Endothelial cell of coronary artery (primary cell): ENCODE measurements at places on chromosomes 5 and 9. TPM values are rescaled to one million over a fixed set of nuclear protein-coding genes. Genes with fewer than 3 reads are reported as not detected.

The PCDHGA5 gene
- 0.90 and 1.2 TPM in 2 replicates for total RNA-seq

The QSOX2 gene
- total RNA-seq: 9.4 and 14.5 TPM in 2 replicates

The SHISAL2B gene
- total RNA-seq: not detected in 2 replicates

The RNF14 gene
- 41.4 and 44.9 TPM in 2 replicates for total RNA-seq

The CANX gene
- total RNA-seq: 661 and 812 TPM in 2 replicates

The IRX2 gene
- total RNA-seq: 0.28 TPM in 1 of 2 replicates, not detected in the other

The HRCT1 gene
- total RNA-seq: 0.56 and 3.7 TPM in 2 replicates

The CYSRT1 gene
- total RNA-seq: 0.19 and 0.45 TPM in 2 replicates

The WDR38 gene
- total RNA-seq: not detected in 2 replicates

The PCDHA8 gene
- 0.09 and 0.19 TPM in 2 replicates for total RNA-seq

The EGFLAM gene
- 0.66 and 2.2 TPM in 2 replicates for total RNA-seq

The TIMD4 gene
- not detected in 2 replicates for total RNA-seq

The NOL8 gene
- total RNA-seq: 19.8 and 28.6 TPM in 2 replicates
